ENCODE measurements at places on chromosomes 13 and 19.

DNA sequence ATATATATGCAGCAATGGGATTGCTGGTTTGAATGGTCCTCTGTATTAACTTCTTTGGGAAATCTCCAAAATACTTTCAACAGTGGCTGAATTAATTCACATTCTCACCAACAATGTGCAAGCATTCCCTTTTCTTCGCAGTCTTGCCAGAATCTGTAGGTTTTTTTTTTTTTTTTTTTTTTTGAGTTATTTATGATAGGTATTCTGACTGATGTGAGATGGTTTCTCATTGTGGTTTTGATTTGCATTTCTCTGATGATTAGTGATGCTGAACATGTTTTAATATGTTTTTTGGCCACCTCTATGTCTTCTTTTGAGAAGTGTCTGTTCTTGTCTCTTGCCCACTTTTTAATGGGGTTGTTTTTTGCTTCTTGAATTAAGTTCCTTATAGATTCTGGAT, 2041.5 kb upstream of the PCDH20 start:
- DNase-seq, result no peak

DNA sequence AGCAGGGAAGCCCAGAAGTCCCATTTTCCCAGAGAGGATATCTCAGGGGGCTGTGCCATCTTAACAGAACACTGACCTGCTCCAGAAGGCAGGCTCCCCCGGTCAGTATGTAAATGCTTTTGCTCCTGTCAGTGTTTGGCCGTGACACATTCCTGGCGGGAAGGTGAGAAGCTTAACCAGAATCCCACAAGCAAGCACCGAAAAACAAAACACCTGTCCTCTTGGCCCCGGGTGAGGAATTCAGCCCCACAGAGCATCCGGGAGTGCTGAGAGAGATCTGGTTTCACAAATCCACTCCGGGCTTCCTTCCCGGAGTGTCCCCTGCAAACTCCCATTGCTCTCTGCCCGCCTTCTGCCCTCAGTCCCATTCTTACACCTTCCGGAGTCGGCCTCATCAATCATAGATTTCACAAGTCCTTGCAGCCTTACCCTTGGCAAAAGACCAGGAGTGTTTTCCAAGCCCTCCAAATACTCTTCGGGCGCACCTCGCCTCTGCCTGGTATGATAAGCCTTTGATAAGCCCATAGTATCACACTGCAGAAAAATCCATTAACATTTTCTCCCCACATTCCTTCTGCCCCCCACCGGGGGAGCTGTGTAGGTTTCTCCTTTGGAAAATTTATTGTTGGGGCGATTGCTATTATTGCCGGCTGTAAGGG, 12.2 kb downstream of the TPM4 start:
- DNase-seq, result no peak

- DNase-seq, result peak; percentile 75
These were observed 8.0 kb upstream of the ZNF358 start for GRCh38 chr19:7507884-7508283.

- peak; percentile 76 for DNase-seq
These were observed 72.9 kb upstream of the UQCRFS1 start for GRCh38 chr19:29285878-29286277.

DNA sequence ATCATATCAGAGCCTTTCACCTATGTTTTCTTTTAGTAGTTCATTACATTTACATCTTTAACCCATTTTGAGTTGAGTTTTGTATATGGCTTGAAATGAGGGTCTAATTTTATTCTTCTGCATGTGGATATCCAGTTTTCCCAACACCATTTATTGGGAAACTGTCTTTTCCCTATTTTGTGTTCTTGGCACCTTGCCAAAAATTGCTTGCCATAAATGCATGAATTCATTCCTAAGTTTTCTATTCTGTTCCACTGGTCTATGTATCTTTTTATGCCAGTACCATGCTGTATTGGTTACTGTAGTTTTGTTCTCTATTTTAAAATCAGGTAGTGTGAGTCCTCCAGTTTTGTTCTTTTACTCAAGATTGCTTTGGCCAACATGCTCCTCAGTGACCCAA, 144.0 kb upstream of the OBI1 start:
- no peak for DNase-seq

DNA sequence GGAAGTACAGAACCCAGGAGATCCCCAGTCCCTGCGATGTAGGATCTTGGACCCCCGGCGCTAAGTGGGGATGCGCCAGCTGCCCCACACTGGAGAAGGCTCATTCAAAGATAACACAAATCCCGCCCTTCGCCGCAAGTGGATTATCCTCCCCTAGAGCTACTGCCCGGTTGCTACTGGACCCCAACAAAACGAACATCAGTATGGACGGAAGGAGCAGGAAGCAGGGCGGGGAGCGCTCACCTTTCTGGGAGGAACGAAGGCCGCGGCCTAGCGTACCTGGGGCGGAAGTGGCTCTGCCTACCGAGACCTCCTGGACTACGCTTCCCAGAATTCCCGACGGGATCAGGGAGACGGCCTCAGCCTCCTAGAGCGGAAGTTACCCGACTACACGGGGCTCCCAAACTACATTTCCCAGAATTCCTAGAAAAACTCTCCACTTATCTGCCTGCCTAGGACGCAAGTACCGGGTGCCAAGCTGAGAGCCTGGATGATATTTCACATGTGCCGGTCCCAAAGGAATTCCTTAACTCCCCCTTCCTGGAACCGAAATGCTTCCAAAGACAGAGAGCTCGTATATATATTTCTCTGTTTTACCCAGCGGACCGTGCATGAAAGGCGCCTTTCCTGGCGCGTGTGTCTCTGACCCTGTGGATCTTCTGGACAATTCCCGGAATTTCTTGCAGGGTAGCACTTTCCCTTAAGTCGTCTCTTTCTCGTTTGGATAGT, at the start of gene ZNF112:
Gene ZNF112 (minus strand): TSS at position 298 of the 729 bp plus-strand sequence. CDS start 16,141 bp downstream, outside the sequence.
- peak; percentile 84 for DNase-seq

- DNase-seq, result peak; percentile 47
These were observed 11.8 kb downstream of the IFNL1 start for GRCh38 chr19:39307822-39308530.

GRCh38 chr19:6680141-6680540, 10.2 kb upstream of the TNFSF14 start:
- DNase-seq, result no peak

DNA sequence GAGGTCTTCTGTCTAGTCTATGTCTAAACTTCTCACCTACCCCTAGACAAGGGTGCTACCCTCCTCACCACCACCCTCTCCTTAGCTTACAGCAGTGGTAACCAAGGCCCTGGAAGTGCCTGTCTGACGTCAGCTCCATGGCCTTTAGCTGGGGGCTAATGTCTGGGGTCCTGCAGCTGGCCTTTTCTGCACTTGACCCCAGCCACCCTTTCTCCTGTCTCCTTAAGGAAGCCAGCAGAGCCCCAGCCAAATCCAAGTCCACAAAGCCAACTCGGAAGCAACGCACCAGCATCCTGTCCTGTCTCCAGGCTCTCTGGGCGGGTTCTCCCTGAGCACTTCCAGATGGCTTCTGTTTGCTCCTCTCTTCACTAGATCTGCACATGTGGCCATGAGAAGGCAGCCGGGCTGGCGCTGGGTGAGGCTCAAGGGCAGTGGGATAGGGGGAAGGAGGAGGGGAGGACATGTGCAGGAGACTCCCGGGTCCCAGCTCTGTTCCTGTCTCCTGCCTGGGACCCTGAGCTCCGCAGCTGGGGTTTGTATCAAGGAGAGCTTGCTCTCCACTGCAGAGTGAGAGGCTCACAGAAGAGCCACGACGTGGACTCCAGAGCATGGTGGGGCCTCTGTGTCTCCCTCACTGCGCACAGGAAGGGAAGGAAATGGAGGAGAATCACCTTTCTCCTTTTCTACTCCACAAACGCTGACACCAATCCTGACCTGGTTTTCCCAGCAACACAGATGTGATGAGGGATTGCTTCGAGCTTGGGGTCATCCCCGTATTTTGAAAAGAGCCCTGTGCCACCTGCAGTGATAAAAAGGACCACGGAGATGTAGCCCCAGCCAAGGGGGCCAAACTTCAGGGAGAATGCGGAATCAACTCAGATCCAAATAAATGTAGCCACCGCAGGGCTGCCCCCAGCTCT, 204.2 kb downstream of the USP12 start:
- DNase-seq, result no peak

- DNase-seq, result no peak
These were observed 75.2 kb upstream of the MRI1 start for GRCh38 chr19:13689085-13689484.
